Activated CD4-positive, alpha-beta memory T cell treated with anti-CD3 and anti-CD28 coated beads, Interleukin-2, amount 10 ng/mL, durations not matched to agents 7 days and 5 days (primary cell): ENCODE measurements at places on chromosomes 7 and 10.

- no peak for DNase-seq
Measured at GRCh38 chr7:127822822-127823508, 171.0 kb downstream of the SND1 start.

- no peak for DNase-seq
Measured at GRCh38 chr10:76982671-76983070, 654.9 kb downstream of the KCNMA1 start.

DNA sequence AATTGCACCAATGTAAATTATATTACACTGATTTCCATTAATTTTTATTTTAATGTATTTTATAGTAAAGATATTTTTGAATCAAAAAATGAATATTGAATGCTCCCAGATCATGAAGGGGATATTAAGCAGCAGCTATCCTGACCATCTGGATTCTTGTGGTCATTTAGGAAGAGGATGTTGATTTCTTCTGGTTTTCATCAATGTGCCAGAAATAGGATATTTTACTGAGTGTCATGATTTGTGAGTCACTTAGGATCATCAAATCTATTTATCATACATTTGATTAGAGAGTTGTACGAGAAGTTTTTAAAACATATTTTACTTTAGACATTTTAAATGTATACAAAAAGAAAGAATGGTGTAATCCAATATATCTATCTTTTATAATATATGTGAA is 366.3 kb upstream of the CHRM2 start:
- DNase-seq, result no peak

DNA sequence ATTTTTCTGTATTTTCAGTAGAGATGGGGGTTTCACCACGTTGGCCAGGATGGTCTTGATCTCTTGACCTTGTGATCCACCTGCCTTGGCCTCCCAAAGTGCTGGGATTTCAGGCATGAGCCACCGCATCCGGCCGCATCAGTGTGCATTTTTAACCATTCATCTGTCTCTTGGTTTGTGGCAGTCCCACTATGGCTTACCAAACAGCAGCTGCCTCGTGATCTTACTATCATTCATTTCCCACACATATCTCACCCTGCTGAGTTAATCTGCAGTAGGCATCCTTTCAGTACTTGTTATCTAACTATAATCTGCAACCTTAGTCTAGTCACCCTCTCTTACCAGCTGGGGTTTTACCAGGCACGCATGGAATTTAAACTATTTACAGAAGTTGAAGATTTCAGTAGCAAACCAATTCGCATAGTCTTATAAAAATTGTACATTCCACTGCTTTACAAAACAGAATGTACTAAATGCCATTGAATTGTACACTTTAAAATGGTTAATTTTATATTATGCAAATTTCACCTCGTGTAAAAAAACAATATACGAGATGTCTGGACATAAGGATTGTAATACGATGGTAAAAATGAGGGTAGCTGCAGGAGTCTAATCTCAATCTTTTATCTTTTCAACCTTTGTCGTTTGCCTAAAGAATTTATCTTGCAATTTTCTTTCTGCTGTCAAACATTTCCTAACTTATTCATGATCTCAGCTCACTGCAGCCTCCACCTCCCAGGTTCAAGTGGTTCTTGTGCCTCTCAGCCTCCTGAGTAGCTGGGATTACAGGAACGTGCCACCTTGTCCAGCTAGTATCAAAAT is 4.6 kb upstream of the TBC1D12 start:
- DNase-seq, result no peak

DNA sequence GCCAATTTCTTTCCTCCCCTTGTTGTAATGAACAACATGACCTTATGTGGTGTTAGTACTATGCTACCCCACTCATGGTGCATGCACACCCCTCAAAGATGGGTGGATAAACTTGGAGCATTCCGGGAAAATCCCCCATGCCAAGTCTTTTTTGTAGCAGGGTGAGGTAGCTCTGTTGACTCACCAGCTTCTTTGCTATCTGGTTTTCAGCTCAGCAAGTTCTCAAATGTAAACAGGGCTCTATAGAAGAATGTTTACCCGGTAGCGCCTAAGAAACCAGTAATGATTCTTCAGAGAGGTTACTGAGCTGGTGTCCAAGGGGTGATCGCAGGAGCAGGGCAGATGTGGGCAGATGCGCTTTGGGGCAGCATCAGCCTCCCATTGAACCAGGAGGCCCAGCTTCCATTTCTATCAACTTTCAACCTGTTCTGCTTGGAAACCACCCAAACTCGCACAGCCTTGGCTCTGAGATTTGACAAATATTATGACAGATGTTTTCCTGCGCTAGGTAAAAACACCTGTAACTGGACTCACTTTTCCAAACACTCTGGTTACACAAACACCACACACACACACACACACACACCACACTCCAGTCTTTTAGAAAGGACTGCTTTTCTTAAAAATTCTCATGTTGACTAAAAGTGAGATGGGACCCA is 87.8 kb downstream of the ZRANB1 start:
- no peak for DNase-seq

- no peak for DNase-seq
Measured at GRCh38 chr7:122402235-122402634, 97.7 kb upstream of the FEZF1 start.

DNA sequence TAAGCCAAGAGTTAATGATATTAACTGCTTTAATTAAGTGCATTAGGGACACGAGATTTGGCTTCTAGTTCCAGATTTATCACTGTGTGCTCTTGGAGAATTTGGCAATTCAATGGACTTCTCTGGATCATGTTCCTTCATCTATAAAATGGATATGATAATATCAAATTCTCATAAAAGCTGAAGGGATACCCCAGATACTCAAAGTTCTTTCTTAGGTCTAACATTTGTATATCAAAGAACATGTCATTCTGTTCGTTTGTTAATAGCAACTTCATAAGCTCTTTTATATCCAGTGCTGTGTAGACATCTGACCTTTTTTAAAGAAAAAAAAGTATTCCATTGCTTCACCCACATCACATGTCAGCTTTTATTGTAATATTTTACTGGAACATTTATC is 54.6 kb upstream of the HDAC9 start:
- no peak for DNase-seq

DNA sequence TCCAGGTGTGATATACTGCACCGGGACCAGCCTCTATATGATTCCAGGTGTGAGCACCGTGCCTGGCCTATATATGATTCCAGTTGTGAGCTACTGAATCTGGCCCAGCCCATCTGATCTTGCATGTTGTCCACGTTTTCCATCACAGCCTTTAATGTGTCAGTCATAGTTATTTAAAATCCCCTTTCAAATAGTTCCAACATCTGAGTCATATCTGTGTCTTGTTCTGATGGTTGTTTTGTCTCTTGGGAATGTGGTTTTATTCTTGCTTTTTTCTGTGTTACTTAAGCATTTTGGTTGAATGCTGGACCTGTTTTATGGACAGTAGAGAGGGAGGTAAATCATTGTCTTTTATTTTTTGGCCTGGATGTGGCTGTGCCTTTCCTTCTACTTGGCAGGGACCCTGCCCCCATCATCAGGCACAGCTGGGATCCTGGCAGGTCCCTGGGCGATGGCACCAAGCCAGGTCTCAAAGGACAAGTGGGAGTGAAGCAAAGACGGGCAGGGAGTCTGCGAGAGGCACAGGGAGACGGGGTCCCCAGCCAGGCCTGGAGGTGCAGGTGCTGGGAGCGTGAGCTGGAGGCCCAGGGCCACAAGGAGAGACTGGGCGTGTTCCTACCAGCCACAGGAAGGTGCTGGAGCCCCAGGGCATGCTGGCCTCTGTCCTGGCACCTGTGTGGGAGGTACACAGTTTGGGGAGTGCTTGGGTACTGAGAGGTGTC is 94.7 kb downstream of the DYNC2I1 start:
- DNase-seq, result no peak

DNA sequence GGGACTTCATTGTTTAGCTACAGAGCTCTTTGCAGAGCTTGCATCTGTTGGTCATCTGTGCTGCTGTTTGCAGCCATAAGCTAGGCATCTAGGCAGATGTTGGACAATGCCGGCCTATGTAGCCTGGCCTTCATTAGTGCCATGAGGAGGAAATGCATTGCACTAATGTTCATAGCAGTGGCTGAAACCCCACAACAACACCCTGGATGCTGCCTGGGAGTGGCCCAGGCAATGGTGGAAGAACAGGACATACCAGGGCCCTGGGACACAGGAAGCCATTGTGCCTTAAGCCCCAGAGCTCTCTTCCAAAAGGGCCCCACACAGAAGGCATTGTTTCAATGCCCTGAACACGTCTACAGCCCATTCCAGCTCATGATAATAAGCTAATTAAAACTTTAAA is 131.5 kb upstream of the LYZL1 start:
- DNase-seq, result no peak

- DNase-seq, result no peak
Measured at GRCh38 chr10:28879875-28880682, 202.8 kb downstream of the BAMBI start.

DNA sequence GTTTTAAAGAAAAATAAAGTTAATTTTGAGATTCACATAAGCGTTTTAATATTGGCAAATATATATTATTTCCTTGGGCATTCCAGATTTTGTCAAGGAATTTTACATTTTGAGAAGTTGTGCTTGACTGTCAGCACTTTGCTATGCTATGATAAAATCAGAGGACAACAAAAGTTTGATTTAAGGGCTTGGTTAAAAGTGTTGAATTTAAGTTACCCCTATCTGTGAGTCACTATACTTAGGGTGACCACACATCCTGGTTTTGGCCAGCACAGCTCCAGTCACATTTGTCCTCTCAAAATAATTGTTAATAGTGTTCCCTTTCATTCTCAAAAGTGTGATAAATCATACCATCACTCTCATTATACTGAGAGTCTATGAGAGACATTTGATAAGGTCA is 34.2 kb upstream of the ANK3 start:
- no peak for DNase-seq

DNA sequence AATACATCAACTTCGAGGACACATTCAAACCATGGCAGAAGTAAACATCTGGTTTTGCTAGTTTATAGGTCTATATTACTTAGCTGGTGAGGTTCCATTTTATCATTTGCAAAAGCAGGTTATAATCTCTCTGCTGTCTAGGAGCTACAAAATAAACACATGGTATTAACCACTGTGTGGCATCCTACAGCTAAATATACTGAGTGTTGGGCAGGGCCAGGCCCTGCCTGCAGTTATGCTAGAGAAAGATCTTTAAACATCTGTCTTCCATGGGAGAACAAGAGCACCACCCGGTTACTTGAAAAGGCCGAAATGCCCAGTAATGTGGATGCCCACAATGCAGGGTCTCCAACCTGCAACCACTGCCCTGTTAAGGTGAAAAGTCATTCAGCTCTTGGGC is 20.6 kb upstream of the FKBP9 start:
- no peak for DNase-seq

GRCh38 chr7:149850007-149850594 is 11.9 kb downstream of the ZNF862 start:
- no peak for DNase-seq

GRCh38 chr10:128263891-128264688 is 137.9 kb upstream of the MKI67 start:
- DNase-seq, result peak; percentile 58

DNA sequence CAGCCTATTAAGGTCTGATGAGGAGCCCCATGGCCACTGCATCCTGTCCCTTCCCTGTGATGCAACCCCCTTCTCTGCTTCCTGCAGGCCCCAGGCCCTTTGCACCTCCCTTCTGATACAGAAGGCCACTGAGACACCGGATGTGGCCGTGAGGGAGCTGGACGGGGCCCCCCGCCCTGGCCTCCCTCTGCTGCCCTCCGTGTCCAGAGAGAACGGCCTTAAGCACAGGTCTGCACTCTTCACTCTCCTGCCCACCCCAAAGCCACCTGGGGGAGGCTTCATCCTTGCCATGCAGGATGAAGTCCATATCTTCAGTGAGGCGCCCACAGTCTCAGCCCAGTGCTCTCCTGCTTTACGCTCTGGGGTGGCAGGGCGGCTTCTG is 86.9 kb upstream of the GNA12 start:
- no peak for DNase-seq

- DNase-seq, result no peak
Measured at GRCh38 chr10:51047857-51048256, 26.4 kb upstream of the PRKG1 start.

DNA sequence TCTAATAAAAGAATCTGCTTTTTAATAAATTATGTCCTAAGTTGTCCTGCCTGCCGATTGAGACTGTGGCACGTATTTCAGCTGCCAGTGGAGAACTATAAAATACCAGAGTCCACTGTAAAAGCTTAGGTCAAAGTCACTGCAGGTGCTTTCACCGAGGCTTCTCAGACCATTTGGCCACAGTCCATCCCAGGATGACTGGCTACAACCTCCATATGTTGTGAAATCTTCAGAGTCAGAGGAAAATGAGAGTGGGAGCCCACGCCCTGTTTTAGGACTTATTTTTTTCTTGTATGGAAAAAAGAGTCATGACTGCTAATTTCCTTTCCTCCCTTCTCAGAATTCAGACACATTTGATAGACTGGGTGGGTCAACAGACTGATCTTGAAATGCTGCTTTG is 182.9 kb downstream of the ANK3 start:
- no peak for DNase-seq

GRCh38 chr10:101956117-101956516 is 99.9 kb downstream of the ARMH3 start:
- no peak for DNase-seq

GRCh38 chr10:6721964-6722615 is 142.0 kb upstream of the PRKCQ start:
- no peak for DNase-seq

- DNase-seq, result peak; percentile 74
Measured at GRCh38 chr10:122565766-122566206, 5.2 kb downstream of the DMBT1 start.

- no peak for DNase-seq
Measured at GRCh38 chr7:38147005-38147404, 31.0 kb upstream of the STARD3NL start.

GRCh38 chr10:14039968-14040668 is 290.6 kb downstream of the FRMD4A start:
- DNase-seq, result no peak

GRCh38 chr10:12396093-12396492 is 46.7 kb downstream of the CAMK1D start:
- peak; percentile 4 for DNase-seq

GRCh38 chr10:96834120-96834519 is 2.0 kb downstream of the LCOR start:
- no peak for DNase-seq

- DNase-seq, result no peak
Measured at GRCh38 chr7:20197837-20198236, 19.3 kb downstream of the MACC1 start.
